CD4-positive, alpha-beta T cell treated with Interleukin-4 for 1 hour (primary cell): ENCODE measurements at places on chromosomes 16 and 17.

GRCh38 chr17:20967776-20968175 is 75.0 kb downstream of the USP22 start:
- DNase-seq = no peak

DNA sequence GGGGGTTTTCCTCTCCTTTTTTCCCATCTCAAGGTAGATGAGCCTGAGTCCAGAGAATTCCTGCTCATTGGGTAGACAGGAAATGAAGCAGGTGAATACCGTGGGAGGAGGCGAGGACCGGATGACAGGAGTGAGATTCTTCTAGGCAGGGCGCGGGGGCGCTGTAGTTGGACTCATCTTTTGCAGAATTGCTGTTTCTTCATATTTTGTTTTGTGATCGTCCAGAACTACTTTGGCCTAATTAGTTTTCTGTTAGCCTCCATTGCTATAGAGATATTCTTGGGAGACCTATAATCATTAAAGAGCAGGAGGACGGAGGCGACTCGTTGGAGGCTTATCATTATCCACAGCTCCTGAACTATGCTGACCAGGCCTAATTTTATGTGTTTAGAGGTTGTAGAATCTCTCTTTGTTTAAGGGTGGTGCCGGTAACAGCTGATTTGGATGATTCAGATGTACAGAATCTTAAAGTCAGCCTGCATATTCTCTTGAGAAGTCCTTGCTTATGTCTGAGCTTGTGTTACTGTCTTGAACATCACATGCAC is 650 bp downstream of the ATP6V0A1 start:
- DNase-seq = no peak

- no peak for DNase-seq
Measured at GRCh38 chr17:51270636-51271035, 10.3 kb downstream of the UTP18 start.

DNA sequence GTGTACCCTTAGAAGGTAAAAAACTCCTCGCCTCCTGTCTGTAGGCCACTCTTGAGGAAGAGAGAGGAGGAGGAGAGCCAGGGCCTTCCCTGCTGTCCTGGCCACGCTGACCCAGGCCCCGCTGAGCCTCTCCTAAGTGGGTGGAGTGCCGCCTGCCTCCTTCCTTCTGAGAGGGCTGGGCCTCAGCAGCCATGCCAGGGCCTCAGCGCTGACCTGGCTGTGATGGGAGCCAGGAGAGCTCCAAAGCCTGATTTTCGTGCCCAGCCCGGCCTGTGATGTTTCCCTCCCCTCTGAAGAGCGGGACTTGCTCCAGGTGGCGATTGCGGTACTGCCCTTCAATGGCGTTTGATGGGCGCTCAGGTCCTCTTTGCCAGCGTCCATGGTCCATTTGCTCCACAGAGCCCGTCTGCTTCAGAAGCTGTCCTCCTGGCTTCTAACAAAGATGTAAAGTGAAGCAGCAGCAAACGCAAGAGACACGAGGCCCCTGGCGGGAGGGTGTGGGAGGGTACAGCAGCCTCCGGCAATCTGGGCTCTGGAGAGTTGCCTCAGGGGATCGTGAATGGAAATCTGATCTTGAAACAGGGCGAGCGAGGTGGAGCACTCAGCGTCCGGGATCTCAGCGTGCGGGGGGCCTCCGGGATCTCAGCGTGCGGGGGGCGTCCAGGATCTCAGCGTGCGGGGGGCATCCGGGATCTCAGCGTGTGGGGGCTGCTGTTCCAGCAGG is 93.5 kb downstream of the NPIPB11 start:
- no peak for DNase-seq

DNA sequence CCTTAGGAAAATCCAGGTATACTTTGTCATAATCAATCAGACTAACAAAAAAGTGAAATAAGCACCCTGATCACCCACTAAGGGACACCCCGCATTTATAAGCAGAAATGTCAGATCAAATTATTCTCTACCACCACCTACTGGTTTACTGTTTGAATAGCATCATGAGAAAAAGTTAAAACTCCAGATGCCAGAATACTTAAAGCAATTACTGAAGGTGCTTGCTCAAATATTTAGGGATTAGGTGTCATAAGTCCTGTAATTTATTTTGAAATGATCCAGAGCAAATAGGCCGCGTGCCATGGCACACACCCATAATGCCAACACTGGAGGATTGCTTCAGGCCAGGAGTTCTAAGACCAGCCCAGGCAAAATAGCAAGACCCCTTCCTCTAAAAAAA is 2.3 kb downstream of the TOP2A start:
- DNase-seq = no peak

- DNase-seq = peak; percentile 55
Measured at GRCh38 chr17:48804936-48805411, 12.1 kb downstream of the TTLL6 start.

DNA sequence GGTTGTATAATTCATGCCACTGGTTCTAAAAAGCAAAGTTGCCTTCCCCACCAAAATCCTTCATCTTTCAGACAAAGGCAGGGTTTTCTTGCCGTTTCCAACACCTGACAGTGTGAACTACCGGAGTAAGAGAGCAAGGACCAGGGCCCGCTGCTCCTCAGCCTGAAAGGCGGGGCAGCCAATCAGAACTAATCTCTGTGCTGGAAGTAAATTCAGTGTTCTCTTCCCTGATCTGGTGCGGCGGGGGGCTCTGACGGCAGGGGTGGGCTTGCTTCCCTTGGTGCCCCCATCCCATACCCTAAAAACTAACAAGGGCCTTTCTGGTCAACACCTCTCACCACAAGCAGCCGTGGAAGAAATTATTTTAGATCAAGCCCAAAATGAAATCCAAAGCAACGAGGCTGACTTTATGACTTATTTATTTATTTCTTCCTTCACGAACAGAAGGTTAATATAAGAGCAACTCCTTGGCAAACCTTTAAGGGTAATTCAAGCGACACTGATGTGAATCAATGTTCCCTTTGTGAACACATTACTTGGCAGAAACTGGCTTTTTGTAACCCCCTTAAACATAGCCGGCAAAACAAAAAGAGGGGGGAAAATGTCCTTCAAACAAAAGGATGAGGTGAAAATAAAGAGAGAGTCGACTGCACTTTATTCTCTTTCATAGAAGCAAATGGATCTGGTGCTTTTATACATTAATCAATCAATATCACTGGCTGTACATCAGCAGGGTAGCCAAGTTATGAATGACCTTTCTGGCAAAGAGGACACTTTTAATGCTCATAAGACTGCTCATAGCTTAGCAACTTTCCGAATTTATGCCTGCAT is 189.9 kb downstream of the ZFHX3 start:
- no peak for DNase-seq

DNA sequence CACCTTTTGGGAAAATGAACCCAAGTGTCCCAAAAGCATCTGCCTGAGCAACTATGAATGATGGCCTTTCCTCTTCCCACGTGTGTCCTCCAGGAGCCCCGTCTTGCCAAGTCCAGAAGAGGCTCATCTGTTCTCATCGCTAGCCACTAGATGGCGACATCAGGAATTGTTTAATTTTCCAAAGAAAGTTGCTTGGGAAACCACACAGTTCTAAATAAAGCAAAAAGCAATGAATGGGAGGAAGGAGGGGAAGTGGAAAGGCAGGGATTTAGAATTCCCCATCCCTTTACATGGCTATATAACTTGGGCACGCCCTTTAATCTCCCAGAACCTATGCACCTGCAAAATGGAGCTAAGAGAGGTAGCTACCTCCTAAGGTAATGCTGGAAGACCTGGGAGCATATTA is 9.0 kb upstream of the CDH5 start:
- DNase-seq = no peak

DNA sequence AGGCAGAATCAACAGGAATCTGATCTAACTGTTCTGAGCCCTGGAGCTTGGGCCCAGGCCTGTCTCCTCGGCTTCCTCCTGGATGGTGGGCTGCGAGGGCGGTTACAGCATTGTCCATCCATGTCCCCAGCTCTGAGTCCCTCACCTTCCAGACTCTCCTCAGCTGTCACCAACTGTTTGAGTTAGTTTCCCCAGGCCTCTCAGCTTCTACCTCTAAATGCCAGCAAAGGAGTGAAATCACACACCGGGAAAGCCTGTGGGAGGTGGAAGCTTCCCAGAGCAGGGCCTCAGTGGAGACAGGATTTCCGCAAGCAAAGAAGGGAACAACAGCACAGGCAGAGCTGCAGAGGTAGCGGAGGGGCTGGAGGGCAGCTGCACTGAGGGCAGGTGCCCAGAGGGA is 9.4 kb upstream of the PRPSAP2 start:
- no peak for DNase-seq

GRCh38 chr16:23420011-23420410 is 33.0 kb downstream of the COG7 start:
- no peak for DNase-seq

DNA sequence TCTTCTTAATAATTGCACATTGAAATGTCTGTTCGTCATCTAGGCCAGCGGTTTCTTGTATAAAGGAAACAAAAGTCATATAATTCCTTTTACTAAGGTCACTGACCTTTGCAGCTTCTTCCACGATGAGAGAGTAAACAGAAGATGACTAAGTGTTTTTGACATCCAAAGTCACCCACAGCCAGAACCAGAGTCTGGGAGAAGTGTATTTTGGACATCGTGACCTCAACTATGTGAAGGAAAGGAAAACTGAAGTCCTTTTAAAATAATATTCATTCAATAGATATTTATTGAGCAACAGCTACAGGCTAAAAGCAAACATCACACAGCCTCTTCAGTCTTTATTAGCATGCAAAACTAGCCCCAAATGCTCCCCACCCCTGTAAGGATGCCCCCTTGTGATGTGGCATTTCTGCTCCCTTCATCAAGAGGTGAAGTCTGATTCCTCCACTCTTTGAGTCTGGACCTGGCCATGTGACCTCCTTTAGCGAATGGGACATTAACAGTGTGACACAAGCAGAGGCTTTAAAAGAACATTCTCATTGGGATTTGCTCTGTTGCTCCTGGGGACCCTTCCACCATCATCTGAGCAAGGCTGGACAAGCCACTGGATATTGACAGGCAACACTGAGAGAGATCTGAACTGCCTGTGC is 8.1 kb upstream of the PMP22 start:
- DNase-seq = no peak

DNA sequence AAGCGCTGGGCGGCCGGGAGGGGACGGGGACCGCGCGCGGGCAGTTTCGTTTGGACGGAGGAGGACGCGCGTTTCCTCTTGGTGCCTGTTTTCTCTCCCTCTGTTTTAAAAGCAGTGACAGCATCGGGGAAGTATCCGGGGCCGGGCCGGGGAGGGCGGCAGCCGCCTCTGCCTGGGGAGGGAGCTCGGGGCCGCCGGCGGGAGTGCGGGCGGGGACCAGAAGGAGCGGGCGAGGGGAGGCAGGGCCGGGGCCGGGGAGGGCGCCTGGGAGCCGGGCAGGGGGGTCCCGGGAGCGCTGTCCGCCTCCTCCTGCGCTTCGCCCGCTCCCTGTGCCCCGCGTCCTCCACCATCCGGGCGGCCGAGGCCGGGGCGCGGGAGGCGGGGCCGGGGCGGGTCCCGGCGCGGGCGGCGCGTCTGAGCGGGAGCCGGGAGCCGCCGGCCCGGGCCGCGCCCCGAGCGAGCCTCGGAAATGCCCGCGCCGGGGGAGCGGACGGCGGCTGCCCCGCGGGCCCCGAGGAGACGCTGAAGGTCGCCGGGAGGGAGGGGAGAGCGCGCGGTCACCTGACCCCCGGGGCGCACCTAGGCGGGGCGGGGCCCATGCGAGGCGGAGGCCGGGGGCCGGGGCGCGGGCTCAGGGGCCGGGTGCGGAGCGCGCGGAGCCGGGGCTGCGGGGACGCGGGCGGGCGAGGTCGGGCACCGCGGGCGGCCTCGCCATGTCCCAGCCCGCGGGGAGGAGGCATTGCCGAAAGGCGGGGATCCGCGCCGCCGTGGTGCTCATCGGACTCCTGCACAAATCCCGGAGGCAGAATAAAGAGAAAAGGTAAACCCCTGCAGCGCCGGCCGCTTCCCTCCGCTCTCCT is 57.3 kb downstream of the RAP1GAP2 start:
- peak; percentile 41 for DNase-seq

GRCh38 chr16:10539236-10539635 is 41.2 kb downstream of the EMP2 start:
- no peak for DNase-seq

GRCh38 chr16:11258553-11259492 is 2.8 kb upstream of the SOCS1 start:
- peak; percentile 73 for DNase-seq

DNA sequence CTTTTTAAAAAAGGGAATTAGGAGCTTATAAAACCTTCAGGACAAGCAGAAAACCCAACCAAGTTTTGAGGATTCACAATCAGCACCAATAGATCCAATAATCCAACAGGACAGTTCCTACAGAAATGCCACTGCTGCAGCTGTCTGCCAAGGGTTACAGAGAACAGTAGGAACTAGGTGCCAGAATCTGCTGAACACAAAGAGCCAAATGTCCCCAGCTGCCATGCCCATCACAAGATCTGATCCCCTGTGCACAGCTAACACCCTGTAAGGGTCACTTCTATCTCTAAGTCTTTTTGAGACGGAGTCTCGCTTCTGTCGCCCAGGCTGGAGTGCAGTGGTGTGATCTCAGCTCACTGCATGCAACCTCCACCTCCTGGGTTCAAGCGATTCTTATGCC is 262.3 kb downstream of the STX8 start:
- no peak for DNase-seq

DNA sequence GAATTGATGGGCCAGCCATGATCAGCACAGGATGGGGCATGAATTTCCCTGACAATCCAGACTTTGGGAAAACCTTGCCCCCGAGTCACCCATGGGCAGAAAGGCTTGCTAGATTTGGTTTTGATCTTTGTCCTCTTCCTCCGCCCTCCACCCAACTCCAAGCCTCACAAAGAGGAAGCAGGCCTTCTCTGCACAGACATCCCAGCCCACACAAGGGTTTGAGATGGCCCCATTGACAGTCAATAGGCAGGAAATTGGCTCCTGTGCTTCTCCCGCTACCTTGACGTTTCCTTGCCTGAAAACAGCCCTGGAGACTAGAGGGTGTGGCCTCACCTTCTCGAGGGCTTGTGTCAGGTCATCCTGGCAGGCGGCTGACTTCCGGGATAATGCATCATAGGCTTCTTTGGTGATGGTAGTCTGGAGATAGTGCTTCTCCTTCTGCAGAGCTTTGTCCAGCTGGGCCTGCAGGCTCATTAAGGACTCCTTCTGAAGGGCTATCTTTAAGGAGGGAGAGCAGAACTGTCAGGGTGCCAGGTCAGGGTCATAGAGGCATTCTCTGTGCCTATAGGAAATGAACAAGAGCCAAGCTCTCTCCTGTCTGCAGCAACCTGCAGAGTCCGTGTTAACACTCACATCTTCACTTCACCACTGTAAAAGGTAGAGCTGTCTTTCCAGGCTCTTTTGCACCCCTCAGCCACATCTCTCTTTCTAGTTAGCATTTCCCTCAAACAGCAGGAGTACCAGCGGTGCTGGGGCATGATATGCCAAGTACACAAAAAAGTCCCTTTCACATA is 32.2 kb downstream of the DHX38 start:
- DNase-seq = no peak

GRCh38 chr17:48579471-48579759 is 1.3 kb upstream of the HOXB4 start:
- no peak for DNase-seq

- DNase-seq = no peak
Measured at GRCh38 chr17:78376161-78376560, 2.3 kb upstream of the PGS1 start.
